ENCODE measurements at places on chromosomes 2 and 18.

GRCh38 chr2:239666855-239667376 lies 266.1 kb upstream of the HDAC4 start:
- H3K27me3 ChIP-seq, result no peaks in the 10 kb centered on the region
- no peaks in the 10 kb centered on the region for H3K36me3 ChIP-seq
- no peak overlapping the region for H3K4me3 ChIP-seq
- H3K27ac ChIP-seq, result no peak overlapping the region

DNA sequence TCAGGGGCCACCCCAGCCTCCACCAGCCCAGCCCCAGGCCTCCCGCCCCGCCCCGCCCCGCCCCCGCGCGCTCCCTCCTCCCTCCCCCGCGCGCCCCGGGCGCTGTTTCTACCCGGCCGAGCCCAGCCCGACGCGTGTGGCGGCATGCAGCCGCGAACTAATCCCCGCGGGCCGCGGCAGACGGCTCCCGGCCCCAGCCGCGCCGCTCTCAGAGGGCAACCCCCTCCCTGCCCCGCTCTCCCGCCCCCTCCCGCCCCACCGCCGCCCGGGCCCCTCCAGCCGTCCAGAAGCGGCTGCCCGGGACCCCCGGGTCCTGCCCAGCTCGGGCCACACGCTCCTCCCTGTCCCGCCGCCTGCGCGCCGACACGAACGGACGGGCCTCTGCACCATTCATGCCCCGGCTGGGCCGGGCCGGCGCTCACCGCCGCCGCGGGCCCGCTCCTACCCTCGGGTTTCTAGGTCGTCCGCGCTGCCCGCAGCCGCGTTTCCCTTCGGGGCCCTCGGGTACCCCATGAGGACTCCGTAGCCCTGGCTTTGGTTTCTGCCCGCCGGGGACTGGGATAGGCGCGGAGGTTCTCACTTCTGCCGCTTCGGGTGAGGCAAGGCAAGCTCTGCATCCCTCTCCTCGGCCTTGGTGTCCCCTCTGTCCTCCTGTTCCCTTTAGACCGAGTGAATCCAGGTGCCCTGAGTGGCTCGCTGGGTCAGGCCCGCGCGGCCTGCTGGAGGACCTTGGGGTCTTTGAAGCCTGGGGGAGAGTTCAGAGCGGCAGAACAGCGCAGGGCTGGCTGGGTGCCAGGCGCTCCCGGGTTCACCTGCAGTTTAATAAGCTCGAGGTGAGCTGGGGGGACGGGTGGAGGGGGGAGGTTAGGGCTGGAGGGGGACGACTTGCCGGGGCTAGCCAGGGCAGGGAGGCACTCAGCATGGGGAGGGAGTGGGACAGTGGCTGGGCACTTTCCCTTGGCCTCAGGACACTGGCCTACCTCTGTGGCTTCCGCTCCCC lies 3.1 kb downstream of the WNT10A start:
- H3K36me3 ChIP-seq, result no peaks in the 10 kb centered on the region
- H3K4me1 ChIP-seq, result peaks cover 3% of the 10 kb centered on the region
- peaks cover 12% of the 10 kb centered on the region for H3K27me3 ChIP-seq
- no peak overlapping the region for H3K4me3 ChIP-seq
- DNase-seq, result no peak
- no peak overlapping the region for H3K27ac ChIP-seq

DNA sequence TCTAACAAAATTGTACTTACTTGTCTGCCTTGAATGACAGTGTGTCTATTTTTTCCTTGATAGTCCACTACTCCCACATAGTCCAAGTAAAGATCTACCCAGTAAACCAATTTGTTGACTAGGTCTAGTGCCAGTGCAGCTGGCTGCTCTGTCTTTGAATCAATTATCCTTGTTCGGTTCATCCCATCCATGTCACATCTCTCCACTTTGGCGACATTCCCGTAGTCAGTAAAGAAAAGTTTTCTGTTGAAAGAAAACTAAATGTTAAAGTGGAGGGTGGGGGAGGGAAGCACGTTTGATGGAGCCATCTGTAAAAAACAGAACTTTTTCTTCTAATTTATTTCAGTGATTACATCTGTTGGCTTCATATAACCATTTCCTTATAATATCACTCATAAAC lies 1068.8 kb downstream of the LRP1B start:
- no peak overlapping the region for H3K4me3 ChIP-seq
- H3K36me3 ChIP-seq, result no peaks in the 10 kb centered on the region
- H3K4me1 ChIP-seq, result no peaks in the 10 kb centered on the region
- H3K27ac ChIP-seq, result no peak overlapping the region

DNA sequence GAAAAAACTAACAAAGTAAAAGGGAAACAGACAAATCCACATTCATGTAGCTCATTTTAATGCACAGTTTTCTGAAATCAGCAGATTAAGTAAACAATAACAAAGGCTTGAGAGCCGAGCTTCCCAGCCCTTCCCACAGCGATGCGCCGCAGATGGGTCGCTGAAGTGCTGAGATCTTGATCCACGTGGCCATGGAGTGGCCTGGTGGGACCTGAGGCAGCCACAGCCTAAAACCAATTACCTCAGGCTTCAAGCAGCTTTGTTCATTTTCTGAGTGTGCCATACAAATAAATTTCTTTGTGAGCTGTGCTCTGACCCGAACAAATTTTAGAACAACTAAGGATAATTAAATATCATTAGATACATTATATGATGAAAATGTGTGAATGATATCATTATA lies 25.6 kb upstream of the CYRIA start:
- H3K36me3 ChIP-seq, result no peaks in the 10 kb centered on the region
- no peak for DNase-seq
- H3K27me3 ChIP-seq, result no peaks in the 10 kb centered on the region
- no peaks in the 10 kb centered on the region for H3K4me1 ChIP-seq

- H3K27ac ChIP-seq, result no peak overlapping the region
- DNase-seq, result no peak
- H3K4me3 ChIP-seq, result no peak overlapping the region
- H3K27me3 ChIP-seq, result no peaks in the 10 kb centered on the region
- no peaks in the 10 kb centered on the region for H3K36me3 ChIP-seq
Observed at GRCh38 chr18:63185984-63186383, 133.6 kb downstream of the BCL2 start.

DNA sequence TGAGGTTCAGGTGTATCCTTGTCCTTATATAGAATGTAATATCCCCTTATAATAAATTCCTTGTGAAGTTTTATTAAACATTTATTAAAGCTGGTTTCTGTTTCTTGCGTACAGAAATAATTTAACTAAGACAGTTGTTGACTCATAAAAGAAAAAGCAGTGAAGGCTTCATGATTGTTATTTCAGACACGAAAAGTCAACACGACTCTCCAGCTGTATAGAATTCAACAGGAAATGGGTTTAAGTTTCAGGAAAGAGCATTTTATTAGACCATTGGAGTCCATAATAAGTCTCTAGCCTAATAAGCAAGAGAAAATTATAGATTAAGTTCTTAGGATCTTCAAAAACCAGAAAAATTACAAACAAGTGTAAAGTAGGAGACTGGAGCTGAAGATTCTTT lies 62.2 kb downstream of the KCNE4 start:
- no peak overlapping the region for H3K4me3 ChIP-seq
- no peaks in the 10 kb centered on the region for H3K4me1 ChIP-seq
- no peaks in the 10 kb centered on the region for H3K36me3 ChIP-seq
- peaks cover 2% of the 10 kb centered on the region for H3K27me3 ChIP-seq
- no peak overlapping the region for H3K27ac ChIP-seq
- no peak for DNase-seq

GRCh38 chr18:55918444-55918843 lies 330.5 kb upstream of the TCF4 start:
- no peaks in the 10 kb centered on the region for H3K27me3 ChIP-seq
- no peak for DNase-seq
- no peak overlapping the region for H3K27ac ChIP-seq
- H3K4me3 ChIP-seq, result no peak overlapping the region

GRCh38 chr2:113257516-113258264 lies 21.0 kb downstream of the PAX8 start:
- H3K36me3 ChIP-seq, result no peaks in the 10 kb centered on the region
- H3K4me1 ChIP-seq, result no peaks in the 10 kb centered on the region
- H3K27ac ChIP-seq, result no peak overlapping the region
- no peak overlapping the region for H3K4me3 ChIP-seq

DNA sequence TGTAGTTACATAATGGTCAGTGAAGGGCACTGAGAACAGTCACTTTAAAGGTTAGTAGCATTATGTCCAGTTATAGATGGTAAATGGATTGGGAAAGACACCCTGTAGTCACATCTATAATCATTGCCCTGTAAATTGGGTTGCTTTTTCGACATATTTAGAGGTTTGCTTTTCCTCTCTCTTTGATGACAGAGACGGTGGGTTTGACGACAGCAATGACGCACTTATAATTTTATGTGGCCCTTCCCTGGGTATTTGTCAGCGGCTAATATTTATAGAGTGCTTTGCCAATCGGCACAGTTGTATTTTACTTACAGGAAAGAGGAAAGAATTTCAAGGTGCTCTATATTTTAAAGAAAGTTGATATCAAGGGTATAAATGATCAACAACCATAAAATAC lies 2.8 kb downstream of the CPS1 start:
- peak overlapping the region; percentile 76 for H3K27ac ChIP-seq
- H3K4me3 ChIP-seq, result peak overlapping the region; percentile 66
- no peaks in the 10 kb centered on the region for H3K36me3 ChIP-seq
- H3K4me1 ChIP-seq, result peaks cover 11% of the 10 kb centered on the region

- no peaks in the 10 kb centered on the region for H3K27me3 ChIP-seq
- H3K36me3 ChIP-seq, result peaks cover 13% of the 10 kb centered on the region
- no peaks in the 10 kb centered on the region for H3K4me1 ChIP-seq
- DNase-seq, result no peak
Observed at GRCh38 chr2:237530472-237531433, 35.6 kb upstream of the PRLH start.
